CD4-positive, alpha-beta T cell treated with Interleukin-4 for 4 hours (primary cell): ENCODE measurements at places on chromosomes 5 and 9.

DNA sequence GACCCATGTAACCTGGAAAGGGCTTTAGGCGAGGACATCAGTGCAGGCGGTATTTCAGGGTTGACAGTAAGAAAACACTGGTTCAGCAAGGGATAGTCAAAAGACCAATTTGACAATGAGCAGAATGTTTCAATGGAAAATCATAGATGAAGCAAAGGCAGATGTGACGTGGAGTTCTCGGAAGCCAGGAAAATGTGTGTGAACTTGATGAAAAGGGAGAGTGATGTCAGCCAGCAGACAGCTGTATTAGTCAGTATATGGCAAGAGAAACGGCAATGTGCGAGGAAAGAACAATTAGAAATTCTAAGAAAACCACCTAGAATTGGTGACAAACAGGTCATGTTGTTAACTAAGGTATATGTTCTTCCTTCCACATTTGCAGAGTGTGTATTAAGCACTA lies 503.9 kb upstream of the DAB2 start:
- DNase-seq: no peak

- no peak for DNase-seq
These were observed 391.2 kb downstream of the HINT1 start for GRCh38 chr5:130773813-130774212.

DNA sequence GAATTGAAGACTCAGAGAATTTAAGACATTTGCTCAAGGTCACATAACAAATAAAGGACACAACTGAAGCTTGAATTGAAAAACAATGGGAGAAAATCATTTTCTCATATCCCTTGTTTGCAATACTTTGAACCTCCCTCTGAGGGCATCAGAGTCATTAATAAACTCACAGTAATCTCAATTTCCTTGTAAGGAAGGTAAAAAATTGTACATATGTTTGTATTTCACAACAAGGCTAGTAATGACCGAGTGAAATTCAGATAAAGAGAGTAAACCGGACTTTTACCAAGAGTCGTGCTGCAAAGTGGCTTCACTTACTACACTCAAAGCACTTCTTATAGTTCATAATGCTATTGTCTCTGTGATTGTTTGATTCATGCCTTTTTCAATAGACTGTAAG lies 665.0 kb downstream of the NR2F1-AS1 start:
- DNase-seq: no peak

DNA sequence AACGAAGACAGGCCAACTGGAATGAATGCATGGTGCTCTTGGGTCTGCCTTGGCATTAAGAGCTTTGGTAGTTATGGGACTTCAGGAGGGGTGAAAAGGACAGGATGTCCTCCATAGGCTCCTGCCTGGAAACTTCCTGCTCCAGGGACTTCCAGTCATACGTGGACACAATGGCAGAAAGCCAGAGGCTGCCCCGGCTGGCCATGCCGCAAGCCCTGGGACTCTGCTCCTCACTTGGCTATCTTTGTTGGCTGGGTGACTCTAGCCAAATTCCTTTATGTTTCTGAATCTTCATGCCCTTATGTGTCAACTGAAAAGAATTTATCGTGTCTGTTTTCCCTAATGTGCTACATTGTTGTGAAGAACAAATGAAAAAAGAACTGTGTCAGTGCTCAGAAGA lies 136.9 kb downstream of the SIL1 start:
- DNase-seq: no peak

GRCh38 chr5:9059920-9060691 lies 485.8 kb downstream of the SEMA5A start:
- no peak for DNase-seq

DNA sequence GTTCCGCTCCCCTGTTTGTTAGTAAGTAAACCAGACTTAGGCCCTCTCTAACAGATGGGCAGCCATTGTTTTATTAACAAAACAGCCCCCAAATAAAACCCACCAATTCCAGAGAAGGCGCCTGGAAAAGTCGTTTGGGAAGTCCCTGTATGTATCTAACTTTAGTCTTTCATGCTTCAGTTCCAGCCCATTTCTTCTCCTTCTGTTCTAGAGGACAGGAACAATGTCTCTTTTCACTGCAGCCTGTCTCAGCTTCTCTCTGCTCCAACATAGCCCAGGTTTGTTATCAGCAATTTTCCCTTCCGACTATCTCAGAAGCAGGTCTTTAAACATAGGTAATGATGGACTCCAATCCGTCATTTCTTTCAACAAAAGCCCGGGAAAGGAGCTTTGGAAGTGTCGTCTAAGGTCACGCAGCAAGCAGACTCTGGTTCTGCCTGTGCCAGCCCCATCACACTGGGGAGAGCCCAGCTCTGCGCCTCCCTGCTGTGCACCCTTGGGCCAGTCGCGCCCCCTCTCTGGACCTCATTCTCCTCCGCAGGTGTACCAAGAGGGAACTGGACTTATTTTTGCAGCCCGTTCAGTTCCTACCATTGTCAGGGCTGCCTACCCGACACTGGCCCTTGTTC lies 9.6 kb upstream of the AKNA start:
- no peak for DNase-seq

DNA sequence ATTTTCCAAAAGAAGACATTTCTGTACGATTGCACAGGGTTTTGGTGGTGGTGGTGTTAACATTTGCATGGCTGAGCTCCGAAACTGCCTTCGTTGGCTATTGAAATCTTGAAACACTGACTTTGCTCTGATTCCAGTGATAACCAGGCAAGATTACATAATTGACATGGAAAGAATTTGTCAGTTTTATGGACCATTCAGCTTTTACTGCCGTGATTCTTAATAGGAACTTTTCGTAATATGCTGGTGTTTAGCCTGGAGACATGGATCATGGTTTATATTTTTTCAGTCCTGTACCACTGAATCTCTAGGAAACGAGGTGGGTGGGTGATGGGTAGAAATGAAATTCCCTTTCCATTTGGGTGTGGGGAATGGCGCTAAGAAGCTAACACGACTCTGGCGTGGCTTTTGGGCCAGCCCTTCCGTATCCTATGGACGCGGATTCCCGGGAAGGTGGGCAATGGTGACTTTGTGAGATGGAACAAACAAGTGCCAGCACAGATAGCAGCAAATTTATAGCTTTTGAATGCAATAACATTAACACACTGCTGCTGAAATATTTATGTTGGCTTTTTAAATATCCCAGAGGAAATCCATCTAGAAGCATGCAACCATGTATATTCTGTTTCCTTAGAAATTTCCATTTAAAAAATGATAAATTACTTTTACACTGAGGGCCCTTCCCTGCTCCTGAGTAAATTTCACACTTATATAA lies 36.8 kb downstream of the LIX1 start:
- no peak for DNase-seq
